Fibroblast of gingiva (primary cell): ENCODE measurements at places on chromosomes 6 and 20.
A peak's percentile ranks its signal among the peaks of the same experiment; 100 is the strongest.

- DNase-seq, result peak; percentile 98
Measured at GRCh38 chr6:31822036-31822821, 5.3 kb upstream of the HSPA1B start.

- no peak for DNase-seq
Measured at GRCh38 chr6:96157018-96157565, 141.3 kb downstream of the FUT9 start.

DNA sequence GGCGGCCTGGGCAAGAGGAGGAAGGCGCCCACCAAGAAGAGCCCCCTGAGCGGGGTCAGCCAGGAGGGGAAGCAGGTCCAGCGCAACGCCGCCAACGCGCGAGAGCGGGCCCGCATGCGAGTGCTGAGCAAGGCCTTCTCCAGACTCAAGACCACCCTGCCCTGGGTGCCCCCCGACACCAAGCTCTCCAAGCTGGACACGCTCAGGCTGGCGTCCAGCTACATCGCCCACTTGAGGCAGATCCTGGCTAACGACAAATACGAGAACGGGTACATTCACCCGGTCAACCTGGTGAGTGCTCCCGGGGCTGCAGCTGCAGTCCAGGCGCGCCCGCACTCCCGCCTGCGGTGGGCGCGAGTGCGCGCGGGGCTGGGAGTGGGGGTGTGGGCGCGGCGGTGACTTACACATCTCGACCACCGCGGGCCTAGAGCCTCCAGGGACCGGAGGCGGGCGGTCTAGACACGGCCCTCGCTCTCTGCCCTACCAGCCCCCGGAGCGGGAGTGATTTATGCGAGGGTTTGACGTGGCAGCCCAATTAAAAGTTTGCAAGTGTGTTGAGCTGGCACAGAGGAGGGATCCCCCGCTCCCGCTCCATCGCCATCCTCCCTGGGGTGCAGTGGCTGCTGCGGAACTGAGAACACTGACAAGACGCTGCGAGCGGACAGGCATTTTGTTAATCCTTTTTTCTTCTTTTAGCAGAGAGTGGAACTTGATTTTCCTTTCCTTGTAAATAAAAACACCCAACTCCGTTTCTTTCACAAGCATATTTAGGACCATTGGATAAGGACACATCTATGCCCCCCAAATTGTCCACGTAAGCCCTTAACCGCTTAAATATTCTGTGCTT, 867 bp downstream of the TCF21 start:
- peak; percentile 14 for DNase-seq

DNA sequence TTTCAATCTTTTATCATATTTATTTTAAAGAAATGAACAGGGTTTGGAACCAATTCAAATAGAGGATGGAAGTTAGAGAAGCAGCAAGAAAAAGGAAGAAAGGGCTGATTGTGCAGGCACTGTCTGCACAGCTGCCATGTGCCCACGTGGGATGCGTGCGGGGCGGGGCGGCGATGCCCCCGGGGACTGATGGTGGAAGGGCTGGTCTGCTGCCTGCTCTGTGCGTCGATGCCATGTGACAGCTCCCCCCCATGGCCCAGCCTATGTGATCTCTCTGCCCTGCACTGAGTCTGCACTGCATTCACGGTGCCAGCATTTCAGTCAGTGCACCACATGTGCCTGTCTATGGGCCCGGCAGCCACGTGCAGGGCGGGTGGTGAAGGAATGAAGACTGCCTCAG, 96.4 kb downstream of the IRF4 start:
- no peak for DNase-seq

DNA sequence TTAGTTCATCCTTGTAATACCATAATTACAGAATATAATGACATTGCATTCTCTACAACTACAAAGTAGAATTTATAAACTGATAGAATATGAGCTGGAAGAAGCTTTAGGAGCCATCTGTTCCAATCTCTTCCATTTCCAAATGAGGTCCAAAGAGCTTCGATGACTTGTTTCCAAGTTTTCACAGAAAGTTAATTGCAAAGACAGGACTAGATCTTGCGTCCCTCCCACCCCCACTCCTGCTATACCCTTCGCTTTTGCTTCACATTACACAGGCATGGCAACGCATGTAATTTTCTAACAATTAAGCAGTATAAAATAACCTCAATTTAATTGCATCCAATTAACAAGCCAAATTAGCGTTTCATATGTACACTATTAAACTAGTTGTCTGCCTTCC, 7.0 kb downstream of the HIVEP2 start:
- DNase-seq, result no peak

GRCh38 chr6:138959521-138959920, 28.5 kb downstream of the REPS1 start:
- DNase-seq, result no peak

DNA sequence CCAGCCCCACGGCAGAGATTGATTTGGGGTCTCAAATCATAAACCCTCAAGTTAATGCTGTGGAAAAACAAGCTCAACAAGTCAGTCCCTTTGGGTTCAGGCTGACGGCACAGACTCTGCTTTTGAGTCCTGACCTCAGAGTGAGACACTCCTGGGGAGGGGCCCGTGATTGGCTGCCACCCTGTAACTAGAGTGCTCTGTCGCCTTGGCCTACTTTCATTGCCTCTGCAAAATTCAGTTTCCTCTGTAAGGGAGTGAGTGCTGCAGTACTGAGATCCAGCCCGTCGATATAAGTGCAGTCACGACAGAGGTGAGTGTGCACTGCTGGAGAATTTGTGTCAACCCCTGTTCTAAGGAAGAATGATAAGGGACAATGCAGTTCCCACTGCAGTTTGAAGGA, 105.6 kb downstream of the ANKS1A start:
- no peak for DNase-seq

GRCh38 chr20:50366270-50367103, 143.7 kb upstream of the PTPN1 start:
- peak; percentile 61 for DNase-seq

GRCh38 chr20:38931984-38932383, 5.8 kb downstream of the FAM83D start:
- no peak for DNase-seq

GRCh38 chr6:129895692-129896091, 34.6 kb upstream of the TMEM244 start:
- DNase-seq, result no peak

DNA sequence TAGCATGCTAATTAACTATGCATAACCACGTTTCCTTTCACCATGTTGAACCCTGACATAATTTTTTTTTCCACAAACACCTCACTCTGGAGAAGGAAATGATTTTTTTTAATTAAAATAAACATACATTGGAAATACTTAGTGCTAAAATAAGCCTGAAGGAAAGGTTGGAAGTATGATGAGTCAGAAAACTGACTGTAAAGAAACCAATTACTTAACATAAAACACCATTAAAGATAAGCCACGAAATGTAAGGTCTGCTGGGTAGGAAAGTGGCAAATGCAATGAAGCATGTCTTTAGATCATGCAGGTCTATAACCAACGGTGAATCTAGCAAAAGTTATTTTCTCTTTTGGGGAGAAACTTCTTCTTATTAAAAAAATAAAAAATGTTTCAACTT, 47.5 kb downstream of the OPRM1 start:
- no peak for DNase-seq

GRCh38 chr6:164010441-164011103, 596.1 kb downstream of the QKI start:
- DNase-seq, result no peak

DNA sequence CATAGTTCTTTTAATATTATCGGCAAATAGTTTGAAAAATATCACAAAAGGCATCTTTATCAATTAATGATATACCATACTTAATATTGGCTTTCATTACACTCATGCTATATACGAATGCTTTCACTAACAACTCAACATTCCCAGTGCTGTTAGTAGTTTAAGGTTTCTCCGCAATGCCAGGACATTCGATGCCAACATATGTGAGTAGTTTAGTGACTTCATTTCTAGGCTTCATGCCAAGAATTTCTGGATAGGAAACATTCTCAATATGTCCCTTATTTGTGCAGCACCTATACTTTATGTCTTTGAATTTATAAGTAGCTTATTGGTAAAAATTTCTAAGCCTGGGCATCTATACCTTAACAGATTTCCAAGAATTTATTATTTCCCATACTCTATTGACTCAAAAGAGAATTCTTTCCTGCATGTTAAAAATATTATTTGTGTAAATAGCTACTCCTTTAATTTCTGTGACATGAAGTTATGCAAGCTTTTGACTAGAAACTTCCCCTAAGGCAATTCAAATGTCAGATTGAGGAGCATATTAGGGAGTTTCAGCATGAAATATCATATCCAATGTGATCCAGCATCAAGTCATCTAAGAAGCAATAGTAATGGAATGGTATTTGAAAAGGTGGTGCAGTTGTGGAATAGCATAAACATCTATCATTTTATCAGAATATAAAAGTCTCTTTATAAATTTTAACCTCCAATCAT, 236.0 kb upstream of the STXBP5 start:
- DNase-seq, result peak; percentile 87

GRCh38 chr6:3090013-3090412, 21.7 kb downstream of the RIPK1 start:
- DNase-seq, result no peak

GRCh38 chr6:108778421-108779186, 69.6 kb upstream of the ARMC2 start:
- DNase-seq, result no peak

GRCh38 chr6:156395276-156395675, 381.9 kb upstream of the ARID1B start:
- DNase-seq, result no peak

DNA sequence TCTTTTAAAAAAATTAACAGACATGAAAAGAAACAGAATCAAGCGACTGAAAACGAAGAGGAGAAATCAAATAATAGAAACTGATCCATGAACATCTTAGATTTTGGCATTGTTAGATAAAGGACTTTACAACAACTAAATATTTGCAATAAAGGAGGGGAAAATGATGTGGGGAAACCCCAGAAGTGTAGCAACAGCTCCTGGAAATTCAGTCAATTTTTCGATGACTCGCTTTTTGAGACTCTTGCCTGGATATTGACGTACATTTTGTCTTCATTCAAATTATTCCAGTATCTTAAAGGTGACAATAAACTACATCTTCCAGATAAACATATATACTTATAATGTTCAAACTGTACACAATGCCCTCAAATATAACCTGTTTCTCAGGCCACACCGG, 44.1 kb downstream of the ADGB start:
- no peak for DNase-seq

DNA sequence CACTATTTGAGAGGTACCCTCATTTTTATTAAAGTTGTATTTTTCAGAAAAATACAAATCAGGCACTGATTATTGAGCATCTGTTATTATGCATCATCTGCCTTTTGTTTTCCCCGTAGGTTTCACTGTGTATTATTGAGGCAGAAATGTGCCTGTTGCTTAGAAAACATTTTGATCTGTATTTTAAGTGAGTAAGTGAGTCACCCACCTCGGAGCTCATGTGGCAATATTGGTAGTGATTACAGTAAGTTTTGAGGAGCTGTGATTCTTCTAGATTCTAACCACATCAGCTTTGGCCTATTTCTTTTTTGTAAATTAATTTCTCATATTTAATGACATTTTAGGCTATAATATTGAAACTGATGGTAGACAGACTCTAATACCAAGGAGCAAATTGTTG, 59.6 kb upstream of the LAMP5 start:
- peak; percentile 62 for DNase-seq

DNA sequence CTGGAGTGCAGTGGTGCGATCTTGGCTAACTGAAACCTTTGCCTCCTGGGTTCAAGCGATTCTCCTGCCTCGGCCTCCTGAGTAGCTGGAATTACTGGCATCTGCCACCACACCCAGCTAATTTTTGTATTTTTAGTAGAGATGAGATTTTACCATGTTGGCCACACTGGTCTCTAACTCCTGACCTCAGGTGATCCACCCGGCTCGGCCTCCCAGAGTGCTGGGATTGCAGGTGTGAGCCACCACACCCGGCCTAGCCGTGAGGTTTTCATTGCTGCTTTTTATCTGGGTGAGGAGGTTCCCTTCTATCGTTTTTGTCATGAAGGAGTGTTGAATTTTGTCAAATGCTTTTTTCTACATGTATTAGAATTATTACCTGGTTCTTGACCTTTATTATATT, 23.9 kb downstream of the SRC start:
- no peak for DNase-seq

GRCh38 chr6:18053078-18053477, 65.6 kb upstream of the KIF13A start:
- peak; percentile 94 for DNase-seq

DNA sequence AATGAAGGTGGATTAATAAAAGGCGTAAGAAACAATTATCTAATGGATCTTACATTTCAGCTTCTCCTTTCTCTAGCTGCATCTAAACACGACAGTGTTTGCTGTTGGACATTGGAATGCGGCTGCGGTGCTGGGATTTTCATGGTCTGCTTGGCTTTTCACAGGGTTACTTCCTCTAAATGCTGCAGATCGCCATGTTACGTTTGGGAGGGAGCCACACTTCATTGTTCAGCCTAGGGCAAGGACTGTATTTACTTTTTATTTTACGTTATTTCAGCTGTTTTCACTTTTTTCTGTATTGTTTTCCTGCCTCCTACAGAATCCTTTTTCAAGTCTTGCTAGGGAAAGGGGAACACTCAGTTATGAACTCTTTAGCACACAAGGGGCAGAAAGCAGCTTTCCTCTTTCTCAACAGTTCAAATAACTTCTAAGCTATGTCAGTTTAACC, 97.9 kb upstream of the MTHFD1L start:
- DNase-seq, result no peak

DNA sequence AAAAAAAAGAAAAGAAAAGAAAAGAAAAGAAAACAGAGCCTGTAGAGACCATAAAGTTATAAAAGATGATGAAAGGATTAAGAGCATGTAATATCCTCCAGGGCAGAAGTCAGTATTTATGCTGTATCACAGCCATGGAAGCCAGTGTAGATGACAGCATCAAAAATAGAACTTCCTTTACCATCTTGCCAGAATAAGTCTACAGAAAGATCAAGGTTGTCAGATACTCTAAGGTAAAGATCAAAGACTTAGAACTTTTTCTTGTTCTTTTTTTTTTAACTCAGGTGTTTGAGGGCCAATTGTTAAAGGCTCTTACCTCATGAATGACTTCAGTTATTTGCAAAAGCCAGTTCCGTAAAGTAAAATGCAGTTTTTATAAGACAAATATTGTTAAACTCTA, 54.6 kb downstream of the ARHGAP18 start:
- no peak for DNase-seq

GRCh38 chr6:100466410-100467128, 1.8 kb upstream of the SIM1 start:
- no peak for DNase-seq

DNA sequence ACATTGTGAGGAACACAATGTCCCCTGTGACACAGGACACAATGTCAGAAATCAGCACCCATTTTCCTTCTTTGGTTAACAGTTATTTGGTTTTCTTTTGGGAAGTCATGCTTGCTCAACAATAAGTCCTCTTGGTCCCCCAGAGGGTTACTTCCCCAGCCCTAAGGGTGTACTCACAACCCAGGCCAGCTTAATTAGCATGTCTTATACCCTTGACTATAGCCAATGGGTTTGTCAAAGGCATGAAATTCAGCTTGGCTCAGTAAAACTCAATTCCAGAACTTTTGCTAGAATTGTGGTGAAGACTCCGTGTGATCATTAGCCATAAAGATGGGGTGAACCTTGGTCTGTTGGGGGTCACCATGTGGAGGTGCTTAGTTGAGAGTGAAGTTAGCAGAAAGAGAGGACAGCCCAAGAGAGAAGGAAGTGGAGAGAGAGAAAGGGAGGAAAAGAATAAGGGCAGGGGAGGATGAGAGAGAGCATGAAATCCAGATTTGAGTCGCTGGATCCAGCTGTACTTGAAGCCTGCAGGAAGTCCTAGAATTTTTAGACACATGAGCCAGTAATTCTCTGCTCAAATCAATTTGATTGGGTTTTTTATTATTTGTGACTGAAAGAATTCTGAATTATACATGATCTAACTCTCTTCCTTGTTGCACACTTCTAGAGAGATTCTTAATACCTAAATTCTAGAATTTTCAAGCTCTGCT, 321.3 kb upstream of the JAG1 start:
- DNase-seq, result no peak

GRCh38 chr6:52992980-52993920, 1.8 kb downstream of the GSTA4 start:
- DNase-seq, result peak; percentile 66
